Colonic mucosa (tissue), 4 donors: ENCODE measurements at places on chromosomes 11 and 22. TPM values are rescaled to one million over a fixed set of nuclear protein-coding genes. Genes with fewer than 3 reads are reported as not detected.

DNA sequence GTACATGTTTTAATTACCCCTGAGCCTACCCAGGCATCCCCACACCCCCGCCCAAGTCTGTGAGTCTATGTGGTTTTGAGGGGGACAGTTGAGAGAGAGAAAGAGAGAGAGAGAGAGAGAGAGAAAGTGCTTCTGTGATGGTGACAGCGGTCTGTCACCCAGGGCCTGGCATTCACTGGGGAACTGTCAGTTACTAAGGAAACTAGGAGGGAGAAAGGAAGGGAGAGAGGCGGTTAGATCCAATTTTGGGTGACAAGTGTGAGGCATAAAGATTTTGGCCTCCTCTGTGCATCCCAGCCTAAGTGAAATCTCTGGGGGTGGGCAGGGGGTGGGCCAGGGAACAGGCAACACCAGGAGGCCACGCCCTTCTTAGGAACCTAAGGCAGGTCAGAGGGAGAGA is 498.3 kb downstream of the BUD13 start:
- no peak for DNase-seq

The GGTLC2 gene
- total RNA-seq: not detected

- no peak for DNase-seq
Measured at GRCh38 chr22:19125011-19125410, 2.8 kb upstream of the DGCR2 start.

DNA sequence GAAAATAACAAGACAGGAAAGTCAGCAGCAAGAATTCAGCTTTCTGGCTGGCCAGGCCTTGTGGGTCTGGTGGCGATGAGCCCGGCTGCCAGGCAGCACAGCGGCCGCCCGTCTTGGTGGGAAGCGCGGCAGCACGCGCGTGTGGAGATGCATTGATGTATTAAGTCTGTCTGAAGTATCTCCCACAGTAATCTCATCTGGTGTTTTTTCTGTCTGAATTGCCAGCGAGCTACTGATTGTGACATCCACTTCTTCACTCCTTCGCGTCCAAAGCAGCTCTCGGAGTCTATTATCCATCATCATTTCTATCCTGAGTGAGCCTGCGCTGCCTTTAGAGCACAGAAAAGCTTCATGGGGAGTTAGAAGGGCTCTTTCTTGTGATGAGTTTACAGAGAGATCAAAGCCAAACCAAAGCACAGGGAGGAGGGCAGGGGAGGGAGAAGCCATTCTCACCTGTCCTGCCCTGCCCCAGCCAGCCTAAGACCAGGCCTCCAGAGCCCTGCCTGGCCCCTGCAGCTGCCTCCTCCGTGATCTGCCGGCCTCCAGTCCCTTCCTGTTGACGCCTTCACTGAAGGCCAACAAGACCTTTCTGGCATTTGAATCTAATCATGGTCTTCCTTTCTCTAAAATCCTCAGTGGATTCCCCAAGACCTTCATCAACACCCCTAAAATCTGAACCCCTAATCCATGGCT is 1419.0 kb downstream of the TBC1D22A start:
- no peak for DNase-seq

- no peak for DNase-seq
Measured at GRCh38 chr22:45887202-45888131, 89.5 kb downstream of the WNT7B start.

GRCh38 chr11:81237139-81237538 is 1496.5 kb downstream of the FAM181B start:
- DNase-seq: peak; percentile 36

GRCh38 chr22:44153710-44154109 is 27.0 kb upstream of the PARVG start:
- no peak for DNase-seq

DNA sequence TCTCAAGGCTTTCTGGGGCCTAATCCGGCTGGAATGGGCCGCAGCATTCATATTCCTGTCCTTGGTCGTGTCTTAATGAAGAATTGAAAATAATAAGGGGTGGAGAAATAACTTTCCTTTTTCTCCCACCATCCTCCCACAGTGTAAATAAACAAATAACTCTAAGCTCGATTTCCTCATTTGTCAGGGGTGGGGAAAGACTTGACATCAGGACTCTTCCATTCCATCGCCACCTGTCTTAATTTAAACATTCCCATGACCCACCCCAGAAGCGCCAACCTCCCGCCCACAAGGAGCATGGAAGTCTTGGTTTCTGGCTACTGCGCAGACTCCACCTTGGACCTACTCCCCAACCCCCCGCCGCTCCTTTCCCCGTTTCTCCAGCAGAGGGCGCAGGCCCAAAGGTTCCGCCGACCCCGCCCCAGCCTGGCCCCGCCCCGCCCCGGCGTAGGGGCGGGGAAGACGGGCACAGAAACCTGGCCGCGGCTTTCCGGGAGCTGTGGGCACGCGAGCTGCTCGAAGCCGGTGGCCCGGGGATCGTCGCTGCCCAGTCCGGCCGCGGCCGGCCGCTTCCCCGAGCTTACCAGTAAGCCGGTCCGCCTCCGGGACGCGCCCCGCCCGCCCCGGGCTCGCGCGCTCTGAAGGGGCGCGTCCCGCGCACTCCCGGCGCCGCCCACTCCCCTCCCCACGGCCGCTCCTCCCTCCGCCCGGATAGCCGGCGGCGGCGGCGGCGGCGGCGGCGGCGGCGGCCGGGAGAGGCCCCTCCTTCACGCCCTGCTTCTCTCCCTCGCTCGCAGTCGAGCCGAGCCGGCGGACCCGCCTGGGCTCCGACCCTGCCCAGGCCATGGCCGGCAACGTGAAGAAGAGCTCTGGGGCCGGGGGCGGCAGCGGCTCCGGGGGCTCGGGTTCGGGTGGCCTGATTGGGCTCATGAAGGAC is at the start of gene CBL:
Gene CBL (plus strand): TSS at position 766 of the 937 bp plus-strand sequence. CDS start 79 bp downstream, at position 845.
- peak; percentile 99 for DNase-seq

DNA sequence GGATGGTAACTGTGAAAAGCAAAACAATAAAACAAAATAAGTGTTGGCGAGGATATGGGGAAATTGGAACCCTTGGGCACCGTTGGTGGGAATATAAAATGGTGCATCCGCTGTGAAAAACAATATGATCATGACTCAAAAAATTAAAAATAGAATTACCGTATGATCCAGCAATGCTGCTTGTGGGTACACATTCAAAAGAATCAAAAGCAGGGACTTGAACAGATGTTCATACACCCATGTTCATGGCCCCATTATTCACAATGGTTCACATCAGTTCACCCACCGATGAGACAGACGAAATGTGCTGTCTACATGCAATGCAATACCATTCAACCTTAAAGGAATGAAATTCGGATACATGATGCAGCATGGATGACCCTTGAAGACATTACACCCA is 1.2 kb upstream of the DERL3 start:
- DNase-seq: no peak

- no peak for DNase-seq
Measured at GRCh38 chr11:22634897-22635629, 9.4 kb upstream of the FANCF start.

The CRACR2B gene
- total RNA-seq: 97.3 TPM

The ZC3H12C gene
- 9.2 TPM for total RNA-seq

DNA sequence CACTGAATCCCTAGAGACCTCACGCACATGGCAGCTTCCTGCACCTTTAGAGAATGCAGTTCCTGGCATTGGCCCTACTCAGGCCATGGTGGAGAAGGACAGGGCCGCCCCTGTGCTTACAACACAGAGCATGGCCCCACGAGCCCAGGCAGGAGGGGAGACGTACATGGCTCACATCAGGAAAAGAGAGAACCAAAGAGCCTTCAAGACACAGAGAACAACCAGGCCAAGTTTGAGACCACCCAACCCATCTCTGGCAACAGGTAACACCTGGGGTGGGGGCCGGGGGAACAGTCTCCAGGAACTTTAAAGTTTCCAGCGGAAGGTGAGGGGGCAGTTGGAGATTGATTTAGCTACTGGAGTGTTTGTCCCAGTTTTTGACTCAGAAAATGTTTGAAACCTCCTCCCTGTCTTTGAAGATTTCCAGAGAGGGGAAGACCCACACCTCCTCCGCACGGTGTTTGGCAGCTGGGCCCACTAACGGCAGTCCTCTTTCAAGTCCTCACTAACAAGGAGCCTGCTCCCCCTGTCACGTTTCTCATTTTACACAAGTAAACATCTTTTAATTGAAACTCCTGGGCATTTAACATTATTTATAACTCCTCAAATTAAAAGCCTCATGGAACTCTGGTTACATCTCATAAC is 1423.8 kb downstream of the TBC1D22A start:
- no peak for DNase-seq

- no peak for DNase-seq
Measured at GRCh38 chr22:23912293-23912903, 18.2 kb downstream of the MIF start.

The MRPL23 gene
- total RNA-seq: 89.4 TPM

GRCh38 chr22:44202261-44202789 is 21.6 kb downstream of the PARVG start:
- no peak for DNase-seq

The TEX12 gene
- total RNA-seq: 0.42 TPM

The FAM181B gene
- 0.32 TPM for total RNA-seq

DNA sequence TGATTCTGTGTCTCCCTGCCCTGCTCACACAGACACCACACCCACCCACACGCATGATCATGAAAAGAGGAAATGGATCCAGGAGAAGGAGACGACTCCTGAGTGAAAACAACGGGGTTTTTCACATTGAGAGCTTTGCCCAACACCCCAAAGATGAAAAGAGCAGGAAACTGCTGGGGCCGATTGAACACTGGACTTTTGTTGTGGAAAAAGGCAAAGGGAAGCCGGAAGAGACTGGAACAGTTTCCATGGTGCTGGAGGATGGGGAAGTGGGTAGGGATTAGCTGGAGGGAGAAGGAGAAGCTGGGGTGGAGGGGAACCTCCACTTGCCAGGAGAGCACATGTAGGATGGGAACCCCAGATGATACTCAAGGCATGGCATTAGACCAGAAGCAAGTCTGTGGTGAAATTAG is 5.2 kb upstream of the SLC43A3 start:
- DNase-seq: no peak

The TMEM134 gene
- total RNA-seq: 50.1 TPM

The GAL gene
- 3.2 TPM for total RNA-seq

GRCh38 chr11:23211221-23211620 is 350.9 kb upstream of the CCDC179 start:
- DNase-seq: no peak

DNA sequence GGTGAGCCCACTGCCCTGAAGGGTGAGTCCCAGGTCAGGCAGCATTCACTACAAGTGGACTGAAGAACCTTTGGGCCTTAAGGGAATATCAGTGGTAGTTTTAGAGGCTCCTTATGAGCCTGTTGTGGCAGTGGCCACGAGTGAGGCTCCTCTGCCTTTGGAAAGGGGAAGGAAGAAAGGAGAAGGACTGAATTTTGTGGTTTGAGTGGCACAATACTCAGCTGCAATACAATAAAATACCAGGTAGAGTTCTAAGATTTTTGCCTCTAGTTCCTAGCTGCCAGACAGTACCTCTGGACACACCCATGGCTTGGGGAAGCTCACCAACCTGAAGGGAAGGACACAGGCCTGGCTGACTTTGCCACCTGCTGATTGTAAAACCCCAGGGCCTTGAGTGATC is 260.9 kb downstream of the DYNC2H1 start:
- DNase-seq: no peak

The SLC37A4 gene
- total RNA-seq: 56.4 TPM

The PTPRCAP gene
- 9.6 TPM for total RNA-seq

The SNX32 gene
- 1.6 TPM for total RNA-seq

DNA sequence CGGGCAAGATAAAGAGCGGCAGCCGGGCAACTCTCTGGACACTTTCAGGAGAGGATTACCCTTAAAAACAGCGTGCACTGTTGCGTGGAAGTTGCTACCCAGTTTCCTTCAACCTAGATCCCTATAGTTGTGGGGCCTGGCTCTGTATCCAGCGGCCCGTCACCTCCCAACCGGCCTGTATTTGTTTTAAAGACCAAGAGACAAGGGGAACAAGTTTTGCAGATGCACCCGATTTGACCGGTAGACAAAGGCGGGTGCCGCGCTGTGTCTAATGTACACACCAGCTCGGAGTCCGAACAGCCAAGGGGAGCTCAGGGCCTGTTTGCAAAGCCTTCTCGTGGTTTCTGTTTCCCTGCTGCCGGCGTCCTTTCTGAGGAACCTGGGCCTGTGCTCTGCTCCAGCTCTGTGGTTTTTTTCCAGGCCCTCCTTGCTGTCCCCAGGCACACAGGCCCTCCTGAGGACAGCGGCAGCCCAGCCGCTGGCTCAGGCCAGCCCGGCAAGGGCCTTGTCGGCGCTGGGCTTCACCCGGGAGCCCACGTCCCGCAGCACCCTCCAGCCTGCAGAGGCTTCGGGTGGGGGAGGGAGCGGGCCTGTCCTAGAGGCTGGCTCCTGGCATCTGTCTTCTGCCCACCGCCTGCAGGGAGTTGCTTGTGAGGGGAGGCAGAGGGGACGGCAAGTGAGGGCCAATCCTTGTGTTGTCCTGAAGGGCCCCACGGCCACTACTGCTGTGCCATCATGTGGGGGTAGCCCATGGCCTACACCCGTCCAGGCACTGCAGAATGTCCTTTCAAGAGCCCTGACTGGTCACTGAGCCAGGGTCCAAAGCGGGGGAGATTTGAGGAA is 1.4 kb downstream of the TBX1 start:
- no peak for DNase-seq

- DNase-seq: no peak
Measured at GRCh38 chr11:36854875-36855274, 256.8 kb upstream of the RAG2 start.

DNA sequence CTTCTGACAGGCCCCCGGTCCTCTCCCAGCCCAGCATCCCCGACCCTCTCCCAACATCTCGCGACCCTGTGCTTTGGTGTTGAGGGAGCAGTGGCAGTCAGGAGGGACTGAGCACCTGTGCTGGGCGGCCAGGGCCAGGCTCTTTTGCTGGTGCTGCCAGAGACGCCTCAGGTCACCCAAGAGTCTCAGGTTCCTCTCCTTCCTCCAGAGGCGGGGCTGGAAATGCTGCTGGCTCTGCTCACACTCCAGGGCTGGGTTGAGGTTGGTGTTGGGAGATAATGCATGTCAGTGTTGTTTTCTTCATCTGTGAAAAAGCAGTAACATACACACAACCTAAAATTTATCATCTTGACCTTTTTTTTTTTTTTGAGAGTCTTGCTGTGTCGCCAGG is 1.2 kb upstream of the IGLL1 start:
- no peak for DNase-seq

GRCh38 chr11:114075891-114076441 is 16.5 kb downstream of the ZBTB16 start:
- DNase-seq: no peak

The CYP2D6 gene
- 2.2 TPM for total RNA-seq
